Eye (tissue), 1 donor: ENCODE measurements at places on chromosomes 4 and X.

- DNase-seq = peak; percentile 18
Measured at GRCh38 chrX:139720136-139720535, 12.2 kb upstream of the MCF2 start.

DNA sequence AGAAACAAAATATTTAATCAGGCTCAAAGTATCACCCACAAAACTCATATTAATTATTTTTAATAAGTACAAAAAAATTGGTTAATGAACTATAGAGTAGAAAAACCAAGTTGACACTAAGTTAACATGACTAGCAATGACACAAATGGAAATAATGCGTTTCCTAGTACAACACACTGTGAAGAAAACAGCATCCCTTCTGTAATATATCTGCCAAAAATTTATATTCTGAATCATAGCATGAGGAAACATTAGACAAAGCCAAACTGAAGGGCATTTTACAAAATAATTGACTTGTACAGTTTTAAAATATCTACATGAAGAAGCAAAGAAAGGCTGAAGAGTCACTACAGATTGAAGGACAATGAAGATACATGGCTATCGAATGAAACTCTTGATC lies 477.6 kb upstream of the INTU start:
- no peak for DNase-seq

DNA sequence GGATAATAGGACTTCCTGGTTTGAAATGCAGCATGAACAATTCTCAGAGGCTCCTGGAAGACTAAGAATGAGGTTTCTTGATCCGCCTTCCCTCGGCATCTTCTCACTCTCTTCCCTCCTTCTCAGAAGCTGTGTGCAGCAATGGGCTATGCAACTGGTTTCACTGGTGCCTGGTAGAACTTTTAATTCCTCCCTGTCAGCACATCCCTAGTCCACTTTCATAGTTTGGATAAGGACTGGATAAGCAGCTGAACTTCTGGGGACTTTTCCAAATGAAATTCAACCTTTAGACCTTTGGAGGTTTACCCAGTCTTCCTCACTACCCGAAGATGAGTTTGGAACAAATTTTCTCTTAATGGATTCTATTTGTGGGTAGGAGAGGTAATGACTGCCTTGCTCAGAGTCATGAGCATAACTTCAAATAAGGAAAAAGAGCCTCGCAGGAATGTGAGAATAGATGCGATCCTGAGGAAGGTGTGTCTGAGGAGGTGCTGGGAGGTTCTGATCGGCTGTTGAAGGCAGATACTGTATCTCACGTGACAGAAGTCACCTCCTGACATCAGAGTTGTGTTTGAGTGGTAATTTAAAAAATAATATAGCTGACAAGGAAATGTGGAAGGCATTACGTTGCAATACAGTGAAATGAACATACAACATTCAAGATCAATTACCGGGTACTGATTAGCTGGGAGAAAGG lies 56.0 kb upstream of the HAND2 start:
- no peak for DNase-seq

GRCh38 chr4:187021436-187022205 lies 298.0 kb upstream of the FAT1 start:
- DNase-seq = no peak

- no peak for DNase-seq
Measured at GRCh38 chr4:93480452-93480851, 348.1 kb upstream of the ATOH1 start.
